ENCODE measurements at places on chromosomes 7 and 10.

DNA sequence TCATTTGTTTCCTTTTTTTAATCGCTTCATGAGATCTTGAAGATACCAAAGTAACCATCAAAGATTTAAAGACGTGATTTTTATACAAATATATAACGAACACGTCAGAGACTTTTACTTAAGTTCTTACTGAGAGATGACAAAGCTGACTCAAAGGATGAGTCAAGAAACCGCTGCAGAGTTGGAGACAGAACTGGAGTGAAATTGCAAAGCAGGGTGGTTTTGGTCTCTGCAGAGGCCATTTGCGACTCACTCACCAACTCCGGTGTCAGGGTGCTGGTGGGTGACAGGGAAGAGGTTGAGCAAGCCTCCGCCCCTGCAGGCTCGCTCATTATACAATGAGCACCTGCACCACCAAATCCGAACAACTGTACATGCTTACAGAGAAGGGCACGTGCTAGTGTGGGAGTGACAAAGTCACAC is 75.2 kb downstream of the DNAJB6 start:
- DNase-seq = peak; percentile 96

GRCh38 chr7:29414216-29414615 is 149.4 kb upstream of the PRR15 start:
- no peak for DNase-seq

- DNase-seq = no peak
These were observed 37.6 kb downstream of the TNPO3 start for GRCh38 chr7:129017264-129017663.

DNA sequence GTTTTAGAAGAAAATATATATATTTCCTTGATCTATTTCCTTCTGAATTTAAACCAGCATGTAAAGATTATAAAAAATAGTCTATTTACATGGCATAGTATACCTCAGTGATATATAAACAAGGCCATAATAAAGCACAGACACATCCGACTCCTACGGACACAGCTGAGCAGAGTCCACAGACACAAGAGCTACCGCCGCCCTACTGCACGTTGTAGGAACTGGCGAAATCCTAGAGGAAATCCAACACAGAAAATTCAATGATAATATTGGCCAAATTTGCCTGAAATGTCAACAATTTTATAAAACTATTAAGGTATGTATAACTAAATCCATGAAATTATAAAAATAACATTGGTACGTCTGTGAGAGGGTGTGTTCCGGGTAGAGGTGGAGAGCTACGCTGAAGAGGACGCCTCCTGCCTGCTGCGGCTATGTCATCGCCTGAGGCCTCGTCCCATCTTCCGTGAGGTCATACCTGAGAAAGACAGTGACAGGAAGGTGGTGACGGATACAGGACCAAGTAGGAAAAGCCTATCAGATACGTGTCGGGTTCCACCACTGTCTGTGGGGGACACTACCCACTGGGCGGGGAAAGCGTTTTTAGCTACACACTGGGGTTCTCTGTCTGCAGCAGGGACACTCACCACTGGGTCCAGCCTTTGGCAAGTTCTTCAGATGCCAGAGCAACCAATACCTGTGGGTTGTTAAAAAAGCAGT is 29.3 kb upstream of the NCAPG2 start:
- no peak for DNase-seq

All from M059J (cell line).